A549 treated with AZD2906 at 1 μM for 4 hours (cell line): ENCODE measurements at places on chromosomes 11 and 22. TPM values are rescaled to one million over a fixed set of nuclear protein-coding genes. Genes with fewer than 3 reads are reported as not detected.

MRGPRE gene
- 0.07 to 0.28 TPM (median 0.08 TPM) in 5 replicates for total RNA-seq

NPAS4 gene
- not detected in 5 replicates for total RNA-seq

PRAME gene
- total RNA-seq, result 90.0 to 109 TPM (median 99.8 TPM) in 5 replicates

DNAJB13 gene
- 0.56 to 1.00 TPM (median 0.74 TPM) in 5 replicates for total RNA-seq

CASP5 gene
- total RNA-seq, result not detected in 5 replicates

PRSS23 gene
- 385 to 449 TPM (median 425 TPM) in 5 replicates for total RNA-seq

RASGRP2 gene
- total RNA-seq, result 0.94 to 2.3 TPM (median 2.0 TPM) in 5 replicates

OR5B17 gene
- not detected in 5 replicates for total RNA-seq
